ENCODE measurements at places on chromosomes 3 and 15.

DNA sequence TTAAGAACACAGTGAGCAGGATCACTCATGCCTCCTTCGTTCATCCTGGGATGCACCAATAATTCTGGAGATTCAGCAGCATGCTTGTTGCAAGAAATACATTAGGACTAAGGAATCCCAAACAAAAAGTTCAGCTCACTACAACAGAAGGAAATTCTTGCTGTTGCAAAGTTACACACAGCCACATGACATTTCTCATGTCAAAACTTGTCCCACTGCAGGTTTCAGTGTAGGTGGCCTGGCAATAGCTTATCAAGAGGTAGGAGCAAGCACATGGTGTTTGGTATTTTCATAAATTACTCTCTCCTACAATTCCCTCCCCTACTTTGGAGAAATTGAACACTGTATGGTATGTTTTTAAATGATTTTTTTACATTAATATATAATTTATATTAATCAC, 399.6 kb upstream of the EPHA3 start:
- no peak for DNase-seq

GRCh38 chr3:171365489-171365888, 94.7 kb downstream of the TNIK start:
- DNase-seq = no peak

DNA sequence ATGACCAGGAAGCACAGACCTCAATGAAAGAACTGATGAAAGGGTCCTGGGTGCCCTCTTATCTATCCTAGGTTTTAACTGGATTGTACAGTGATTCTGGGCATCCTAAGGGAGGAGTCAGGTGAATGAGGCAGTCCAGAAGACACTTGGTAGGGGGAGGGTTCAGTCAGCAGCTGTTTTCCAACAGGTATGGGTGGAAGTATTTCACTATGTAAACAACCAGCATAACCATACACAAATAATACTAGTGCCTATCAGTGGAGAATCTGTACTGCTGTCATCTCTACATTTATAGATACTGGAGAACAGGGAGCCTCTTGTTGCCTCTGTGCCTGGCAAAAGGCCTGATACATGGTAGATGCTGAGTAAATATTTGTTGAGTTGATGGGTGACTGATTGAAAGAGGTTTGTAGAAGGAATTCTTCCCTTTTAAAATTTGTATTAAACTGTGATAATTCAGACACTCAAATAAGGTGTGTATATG, 328.5 kb downstream of the RBMS3 start:
- DNase-seq = peak; percentile 48

GRCh38 chr3:73832426-73832825, 207.7 kb upstream of the PDZRN3 start:
- no peak for DNase-seq

DNA sequence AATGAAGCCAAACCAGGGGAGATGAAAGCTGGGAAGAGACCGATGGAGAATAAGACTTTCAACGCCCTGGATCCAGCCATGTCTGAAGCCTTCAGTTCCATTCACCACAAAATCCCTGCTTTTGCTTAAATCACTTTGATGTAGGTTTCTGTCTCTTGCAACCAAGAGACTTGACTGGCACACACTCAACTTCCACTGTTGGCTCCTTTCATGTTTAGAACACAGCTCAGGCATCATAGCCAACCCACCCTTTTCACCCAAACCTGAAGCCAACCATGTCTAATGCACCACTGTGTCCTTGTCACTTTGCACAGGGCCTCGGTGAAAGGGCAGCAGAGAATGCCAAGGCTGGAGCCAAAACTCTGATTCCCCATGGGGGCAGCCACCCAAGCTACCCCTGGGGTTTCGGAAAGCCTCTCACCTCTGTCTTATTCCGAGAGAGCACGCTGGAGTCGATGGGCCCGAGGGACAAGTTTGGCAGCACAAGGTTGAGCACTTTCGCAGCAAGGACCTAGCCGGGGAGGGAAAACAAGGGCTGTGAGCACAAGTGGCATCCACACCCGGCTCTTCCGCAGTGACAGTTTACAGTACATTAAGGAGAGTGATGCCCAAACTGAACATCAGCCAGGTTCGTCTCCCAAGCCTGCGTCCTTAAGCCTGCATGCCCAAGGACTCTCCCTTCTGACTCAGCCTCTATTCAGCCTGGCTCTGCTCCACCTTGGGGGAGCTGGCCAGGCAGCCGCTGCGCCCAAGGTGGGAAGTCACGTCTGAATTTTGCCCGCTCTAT, 37.6 kb downstream of the ABTB1 start:
- DNase-seq = no peak

- DNase-seq = no peak
These were observed 26.3 kb upstream of the BNC1 start for GRCh38 chr15:83310521-83311456.

DNA sequence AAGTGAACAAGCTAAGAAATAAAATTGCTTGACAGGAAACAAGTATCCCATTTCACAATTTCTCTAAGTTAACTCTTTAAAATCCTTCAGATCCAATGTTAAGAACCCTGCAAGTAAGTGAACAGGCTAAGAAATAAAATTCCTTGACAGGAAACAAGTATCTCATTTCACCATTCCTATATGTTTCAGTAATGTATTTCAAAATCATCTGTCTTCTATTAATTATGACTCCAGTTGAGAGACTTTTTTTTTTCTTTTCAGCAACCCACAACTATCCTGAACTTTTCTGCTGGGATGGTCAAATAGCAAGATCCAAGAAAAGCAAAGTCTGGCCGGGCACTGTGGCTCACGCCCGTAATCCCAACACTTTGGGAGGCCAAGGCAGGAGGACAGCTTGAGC, 2.4 kb upstream of the SLC12A6 start:
- no peak for DNase-seq

DNA sequence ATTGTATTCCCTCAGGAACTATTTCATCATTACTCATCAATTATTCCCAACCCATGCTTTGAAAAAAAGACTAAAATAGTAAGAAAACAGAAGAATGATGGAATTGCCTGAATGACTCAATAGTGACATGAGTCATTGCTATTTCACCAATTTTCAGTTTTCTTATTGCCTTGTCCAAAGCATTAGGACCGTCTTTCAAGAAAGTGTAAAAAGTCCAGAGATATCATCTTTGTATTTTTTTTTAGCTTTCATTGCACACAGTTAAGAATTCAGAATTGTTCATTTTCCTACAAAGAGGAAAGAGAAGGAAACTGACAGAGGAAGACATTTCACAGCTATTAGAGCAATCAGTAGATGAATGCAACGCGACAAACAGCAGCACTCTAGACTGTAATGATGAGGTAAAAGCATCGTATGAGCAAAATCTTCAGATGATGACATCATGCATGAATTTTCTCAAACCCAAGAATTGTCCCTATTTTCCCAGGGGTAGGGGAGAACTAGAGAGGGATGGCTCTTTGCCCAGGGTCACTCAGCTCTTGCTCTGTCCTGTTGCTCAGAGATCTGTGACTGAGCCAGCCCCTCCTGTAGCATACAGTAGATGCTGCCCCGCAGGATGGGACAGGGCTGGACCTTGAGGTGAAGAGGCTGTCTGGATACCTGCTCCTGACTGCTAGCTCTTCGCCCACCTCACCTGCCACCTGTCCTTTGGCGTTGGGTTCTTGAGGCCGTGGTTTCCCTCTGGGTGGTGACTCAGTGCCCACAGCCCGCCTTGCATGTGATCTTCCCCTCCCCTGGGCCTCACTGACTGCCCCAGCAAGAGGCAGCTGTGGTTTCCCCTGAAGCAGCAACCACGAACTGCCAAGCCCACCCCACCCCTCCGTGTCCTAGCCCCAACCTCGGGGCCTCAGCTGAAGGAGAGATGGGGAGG, 84.8 kb downstream of the PPCDC start:
- no peak for DNase-seq

- DNase-seq = no peak
These were observed 2.1 kb downstream of the HDAC11 start for GRCh38 chr3:13482106-13482690.

- DNase-seq = no peak
These were observed 220.9 kb downstream of the SLC9A9 start for GRCh38 chr3:143627336-143627735.

DNA sequence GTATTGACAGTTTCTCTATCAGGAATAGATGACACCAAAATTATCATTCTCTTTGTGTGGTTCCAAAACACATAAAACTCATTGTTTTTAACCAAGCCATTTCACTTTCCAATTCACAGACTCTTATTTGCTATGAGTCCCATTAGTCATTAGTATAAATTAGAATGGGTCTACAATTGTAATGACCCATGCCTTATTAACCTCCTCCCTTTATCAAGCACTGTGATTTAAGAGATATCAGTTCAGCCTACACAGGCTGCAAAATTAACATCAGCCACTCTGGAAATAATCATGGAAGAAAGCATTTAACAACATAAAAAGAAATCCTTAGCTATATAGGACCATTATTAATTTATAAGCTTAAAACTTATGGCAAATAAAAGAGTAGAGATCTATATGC, 440.6 kb downstream of the GBE1 start:
- DNase-seq = no peak

- no peak for DNase-seq
These were observed 43.8 kb upstream of the FBXL22 start for GRCh38 chr15:63553388-63553791.

DNA sequence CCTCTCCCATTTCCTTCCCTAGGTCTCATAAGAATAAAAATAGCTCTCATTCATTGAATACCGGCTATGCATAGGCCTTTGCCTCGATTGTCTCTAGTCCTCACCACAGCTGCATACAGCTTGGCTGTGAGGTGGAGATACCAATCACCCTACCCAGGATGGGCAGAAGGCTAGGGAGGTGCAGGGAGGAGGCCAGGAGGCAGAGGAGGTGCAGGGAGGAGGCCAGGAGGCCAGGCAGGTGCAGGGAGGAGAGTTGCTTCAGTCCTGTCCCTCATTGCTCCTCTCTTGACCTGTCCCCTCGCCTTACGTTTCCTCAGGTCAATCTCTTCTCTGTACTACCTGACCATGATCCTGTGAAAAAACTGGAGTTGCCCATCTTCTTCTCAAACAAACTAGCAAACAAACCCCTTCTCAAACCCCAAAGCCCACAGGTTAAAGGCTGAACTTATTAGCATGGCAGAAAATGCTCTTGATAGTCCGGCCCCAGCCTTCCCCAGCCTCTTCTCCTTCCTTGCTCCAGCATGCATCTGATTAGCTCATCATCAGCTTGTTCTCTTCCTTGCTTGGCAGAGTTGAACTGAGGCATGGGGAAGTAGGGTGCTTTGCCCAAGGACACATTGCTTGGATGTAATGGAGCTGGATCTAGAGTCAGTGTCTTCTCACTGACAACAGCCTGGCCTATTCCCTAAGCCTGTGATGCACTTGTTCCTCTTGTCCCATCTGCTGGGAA, 15.8 kb downstream of the PODXL2 start:
- DNase-seq = no peak

GRCh38 chr15:74807282-74807681, 5.4 kb upstream of the LMAN1L start:
- DNase-seq = no peak

GRCh38 chr3:136544532-136544931, 207.6 kb downstream of the STAG1 start:
- no peak for DNase-seq

DNA sequence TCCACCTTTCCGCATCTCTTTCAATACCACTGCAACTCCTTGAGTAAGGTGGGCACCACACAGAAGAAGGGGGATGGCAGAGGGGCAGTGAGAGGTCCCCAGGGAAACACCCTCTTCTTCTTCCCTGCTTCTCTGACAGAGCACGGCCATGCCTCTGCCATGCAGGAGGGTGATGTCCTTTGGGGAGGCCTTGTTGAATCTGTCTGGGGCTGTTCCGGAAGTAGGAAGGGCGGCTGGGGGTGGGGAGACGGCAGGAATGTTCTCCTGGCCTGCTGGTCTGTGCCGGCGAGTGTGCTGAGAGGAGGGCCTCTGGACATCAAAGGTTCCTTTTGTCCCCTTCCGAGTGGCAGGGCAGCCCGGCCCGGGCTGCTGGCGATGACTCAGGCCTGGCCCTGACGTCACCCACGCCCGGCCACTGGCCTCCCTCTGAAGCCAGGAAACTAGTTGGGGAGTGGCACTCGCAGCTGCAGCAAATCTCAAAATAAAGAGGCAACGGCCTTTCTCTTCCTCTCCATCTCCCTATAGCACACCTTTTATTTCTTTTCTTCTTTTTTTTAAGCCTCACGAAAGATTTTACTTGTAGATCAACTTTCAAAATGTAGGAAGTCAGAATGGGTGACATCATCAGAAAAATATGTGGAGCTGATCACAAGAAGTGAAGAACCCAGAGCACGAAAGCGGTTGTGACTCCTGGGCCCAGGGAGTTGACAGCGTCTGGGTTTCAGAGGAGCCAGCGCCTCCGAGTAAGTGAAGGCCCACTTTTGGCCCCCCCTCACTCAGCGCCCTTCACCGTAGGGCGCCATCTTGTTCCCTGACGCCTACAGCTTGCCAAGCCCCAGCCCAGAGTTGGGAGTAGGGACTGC, at the start of gene ZBTB38:
ZBTB38 (plus strand) TSS at position 443 of the 863 bp plus-strand sequence. CDS start 73,885 bp downstream, outside the sequence.
- DNase-seq = no peak

DNA sequence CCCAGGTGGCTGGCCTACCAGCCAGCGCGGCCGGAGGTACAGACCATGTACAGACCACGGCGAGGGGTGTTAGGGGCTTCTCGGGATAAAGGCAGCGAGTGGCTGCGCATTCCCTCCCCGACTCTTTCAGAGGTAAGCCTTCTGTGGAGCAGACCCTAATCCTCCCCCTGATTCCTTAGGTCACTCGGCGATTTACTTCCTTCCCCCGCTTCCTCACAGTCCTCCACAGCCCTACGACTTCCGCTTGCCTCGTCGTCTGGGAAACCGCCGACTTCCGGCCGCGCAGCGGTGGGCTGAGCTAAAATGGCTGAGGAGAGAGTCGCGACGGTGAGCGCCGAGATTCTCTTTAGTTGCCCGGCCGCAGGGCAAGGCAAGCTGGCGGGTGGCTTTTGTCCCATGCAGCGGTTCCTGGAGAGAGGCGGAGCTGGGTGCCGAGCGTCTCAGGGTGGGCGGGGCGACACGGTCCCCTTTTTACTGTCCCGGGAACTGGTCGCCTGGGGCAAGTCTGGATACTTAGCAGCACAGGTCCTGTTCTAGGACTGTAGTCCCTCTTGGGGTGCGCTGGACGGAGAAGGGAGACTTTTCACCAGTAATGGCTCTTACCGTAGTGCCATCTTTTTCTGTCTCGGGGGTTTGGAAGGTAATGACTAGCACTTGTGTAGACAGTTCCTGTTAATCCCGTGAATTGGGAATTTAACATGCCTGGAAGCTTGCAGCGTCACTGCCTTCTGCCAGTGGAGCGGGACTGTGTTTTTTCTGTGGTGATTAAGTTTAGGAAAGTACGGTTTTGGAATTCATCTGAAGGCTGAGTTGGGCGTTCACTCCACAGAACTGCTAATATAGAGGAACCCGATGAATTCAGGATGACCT, at the start of the genes BBS4 and HIGD2B:
BBS4 (plus strand) TSS at position 283 of the 870 bp plus-strand sequence; CDS start at position 304, 21 bp downstream.
HIGD2B (minus strand) TSS at position 258 of the 870 bp plus-strand sequence. CDS start 9,808 bp downstream, outside the sequence.
- no peak for DNase-seq

GRCh38 chr3:139326131-139326530, 17.7 kb upstream of the MRPS22 start:
- no peak for DNase-seq

All from NCI-H748 treated with DMSO at 0.1 percent for 48 hours (cell line).